ENCODE measurements at places on chromosomes 11 and 22.

GRCh38 chr11:86158704-86159580 is 85.6 kb upstream of the EED start:
- no peak for ATAC-seq

- ATAC-seq, result no peak
Measured at GRCh38 chr22:48714231-48714630, 1113.4 kb downstream of the BRD1 start.

DNA sequence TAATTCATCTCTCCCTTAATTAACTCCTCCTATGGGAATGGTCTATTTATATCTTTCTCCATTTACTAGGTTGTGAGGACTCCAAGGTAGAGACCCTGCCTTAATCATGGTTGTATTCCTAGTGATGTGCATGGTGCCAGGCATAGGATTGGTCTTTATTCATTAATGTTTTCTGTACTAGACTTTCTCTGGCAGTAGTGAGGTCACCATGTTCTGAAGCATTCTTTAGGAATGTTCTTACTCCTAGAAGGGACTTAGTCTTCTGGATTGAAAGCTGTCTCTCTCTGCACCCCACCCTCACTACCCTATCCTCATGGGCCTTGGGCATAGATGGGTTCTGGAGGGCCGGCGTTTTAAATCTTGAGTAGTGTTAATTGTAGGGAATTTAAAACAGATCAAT is 10.6 kb upstream of the INSC start:
- no peak for ATAC-seq

DNA sequence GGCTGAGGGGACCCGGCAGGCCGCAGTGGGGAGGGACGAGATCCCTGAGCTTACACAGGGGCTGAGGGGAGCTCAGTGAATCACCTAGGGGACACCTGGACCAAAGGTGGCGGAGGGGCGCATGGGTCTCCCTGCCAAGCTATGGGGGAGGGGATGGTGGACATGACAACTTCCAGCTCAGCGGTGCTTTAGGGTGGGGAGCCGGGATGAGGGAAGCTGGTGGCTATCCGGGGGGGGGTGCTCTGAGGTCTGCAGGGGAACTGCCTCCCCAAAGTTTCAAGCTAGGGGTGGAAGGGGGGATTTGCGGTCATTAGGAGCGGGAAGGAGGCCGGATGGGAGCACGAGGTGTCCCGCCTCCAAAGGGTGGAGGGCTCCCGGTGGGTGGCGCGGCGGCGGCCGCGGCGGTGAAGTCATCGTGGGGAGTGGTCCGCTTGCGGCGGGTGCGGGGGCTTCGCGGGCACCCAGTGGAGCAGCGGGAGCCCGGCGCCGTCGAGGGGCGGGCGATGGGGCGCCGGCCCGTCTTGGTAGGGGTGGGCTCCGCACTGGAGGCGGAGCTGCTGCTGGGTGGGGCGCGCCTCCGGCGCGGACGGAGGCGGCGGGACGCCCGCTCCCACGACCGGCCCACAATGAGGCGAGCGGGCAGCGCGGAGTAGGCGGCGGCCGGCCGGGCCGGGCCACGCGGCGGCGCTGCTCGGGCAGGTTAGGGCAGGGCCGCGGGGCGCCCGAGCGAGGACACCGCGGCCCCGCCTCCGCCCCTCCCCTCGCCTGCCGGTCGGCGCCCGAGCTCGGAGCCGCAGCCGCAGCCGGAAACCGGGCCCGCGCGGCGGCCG is at the start of gene MICALL1:
TSS of gene MICALL1 (plus strand) at position 764 of the 830 bp plus-strand sequence. CDS start 126 bp downstream, outside the sequence.
- peak; percentile 95 for ATAC-seq

DNA sequence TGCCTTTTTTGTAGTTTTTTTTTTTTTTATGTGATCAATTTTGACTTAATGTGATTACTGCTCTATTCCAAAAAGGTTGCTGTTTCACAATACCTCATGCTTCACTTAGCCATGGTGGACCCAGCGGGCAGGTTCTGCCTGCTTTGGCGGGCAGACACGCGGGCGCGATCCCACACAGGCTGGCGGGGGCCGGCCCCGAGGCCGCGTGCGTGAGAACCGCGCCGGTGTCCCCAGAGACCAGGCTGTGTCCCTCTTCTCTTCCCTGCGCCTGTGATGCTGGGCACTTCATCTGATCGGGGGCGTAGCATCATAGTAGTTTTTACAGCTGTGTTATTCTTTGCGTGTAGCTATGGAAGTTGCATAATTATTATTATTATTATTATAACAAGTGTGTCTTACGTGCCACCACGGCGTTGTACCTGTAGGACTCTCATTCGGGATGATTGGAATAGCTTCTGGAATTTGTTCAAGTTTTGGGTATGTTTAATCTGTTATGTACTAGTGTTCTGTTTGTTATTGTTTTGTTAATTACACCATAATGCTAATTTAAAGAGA is 12.5 kb downstream of the CCND1 start:
- ATAC-seq, result no peak

DNA sequence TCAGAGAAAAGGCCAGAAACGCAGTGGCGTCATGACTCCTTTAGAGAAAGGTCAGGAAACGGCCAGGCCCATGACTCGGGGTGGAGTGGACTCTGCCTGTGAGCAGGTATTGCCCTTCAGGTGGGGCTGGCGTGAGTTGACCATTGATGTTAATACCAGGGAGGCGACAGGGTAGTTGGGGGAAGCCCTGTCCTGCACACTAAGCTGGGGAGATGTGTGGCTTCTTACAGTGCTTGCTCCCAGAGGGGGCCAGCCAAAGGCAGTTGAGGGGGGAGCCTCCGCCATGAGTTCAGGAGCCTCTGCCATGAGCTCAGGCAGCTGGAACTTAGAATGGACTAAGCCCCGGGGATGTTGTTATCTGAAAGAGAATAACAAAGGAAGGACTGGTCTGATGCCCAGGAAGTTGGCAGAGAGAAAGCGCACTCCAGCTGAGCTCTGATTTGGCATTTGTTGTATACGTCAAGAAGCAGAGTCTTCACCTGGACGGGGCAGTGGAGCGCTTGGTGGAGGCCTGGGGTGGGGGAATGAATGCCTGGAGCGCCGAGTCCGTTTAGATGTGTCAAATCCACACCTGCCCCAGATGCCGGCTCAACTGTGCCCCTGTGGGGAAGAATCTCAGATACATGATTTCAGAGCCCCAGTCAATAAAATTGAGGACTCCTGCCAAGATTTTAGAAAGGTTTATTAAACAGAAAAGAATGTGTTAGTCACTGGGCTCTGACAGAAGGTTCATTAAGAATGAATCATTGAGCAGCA is 222.5 kb downstream of the TBC1D22A start:
- no peak for ATAC-seq

- peak; percentile 67 for ATAC-seq
Measured at GRCh38 chr11:75429902-75430713, 2.9 kb downstream of the KLHL35 start.

DNA sequence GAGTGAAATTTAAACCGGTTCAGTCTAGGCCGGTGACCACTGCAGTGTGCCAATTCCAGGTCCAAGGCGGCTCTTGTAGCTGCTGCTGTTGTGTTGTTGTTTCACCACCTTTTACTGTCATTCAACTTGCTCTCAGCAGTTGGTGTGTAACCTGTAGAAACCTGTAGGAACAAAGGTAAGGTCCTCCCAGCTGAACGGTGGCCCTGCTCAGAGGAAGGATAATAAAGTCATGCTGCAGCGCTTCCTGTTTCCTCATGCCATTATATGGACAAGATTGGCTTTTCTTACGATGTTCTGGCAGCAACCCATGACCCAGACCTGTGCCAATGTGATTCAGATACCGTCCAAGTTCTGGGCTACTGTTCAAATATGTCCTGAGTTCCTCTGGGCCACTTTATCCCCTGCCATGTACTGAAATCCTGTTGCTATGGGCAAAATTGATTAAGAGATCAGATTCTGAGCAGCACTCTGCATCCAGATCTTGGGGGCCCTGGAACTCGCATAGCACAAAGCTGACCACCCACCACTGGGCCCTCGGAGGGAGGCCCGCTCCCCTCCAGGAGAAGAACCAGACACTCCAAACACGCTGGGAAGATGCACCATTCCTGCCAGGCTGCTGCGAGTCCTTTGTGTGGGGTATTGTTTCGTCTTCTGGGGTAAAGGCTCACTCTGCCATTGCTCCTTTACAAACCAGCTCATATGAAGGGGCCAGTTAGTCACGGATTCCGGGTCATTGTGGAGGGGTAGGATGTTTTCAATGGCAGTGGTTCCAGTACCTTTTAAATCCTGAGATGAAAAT is 13.2 kb downstream of the FAM181B start:
- no peak for ATAC-seq

DNA sequence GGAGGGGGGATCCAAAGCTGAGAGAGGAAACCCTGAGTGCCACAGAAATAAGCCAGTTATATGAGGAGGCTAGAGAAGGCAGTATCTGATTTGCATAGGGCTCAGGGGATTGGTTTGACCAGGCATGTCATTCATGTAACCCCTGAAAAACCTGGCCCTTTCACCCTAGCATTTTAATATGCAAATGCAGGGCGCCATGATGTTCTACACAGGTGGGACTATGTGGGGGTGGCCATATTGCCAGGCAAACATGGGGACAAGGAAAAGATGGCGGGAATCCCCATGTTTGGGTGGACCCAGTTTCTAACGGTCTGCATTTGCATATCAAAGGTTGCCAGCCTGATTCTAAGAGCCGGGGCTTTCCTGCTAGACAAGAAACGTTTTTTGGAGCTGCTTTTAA is 27.2 kb downstream of the CSF2RB start:
- peak; percentile 83 for ATAC-seq

- ATAC-seq, result no peak
Measured at GRCh38 chr11:86570020-86570419, 102.4 kb downstream of the ME3 start.

DNA sequence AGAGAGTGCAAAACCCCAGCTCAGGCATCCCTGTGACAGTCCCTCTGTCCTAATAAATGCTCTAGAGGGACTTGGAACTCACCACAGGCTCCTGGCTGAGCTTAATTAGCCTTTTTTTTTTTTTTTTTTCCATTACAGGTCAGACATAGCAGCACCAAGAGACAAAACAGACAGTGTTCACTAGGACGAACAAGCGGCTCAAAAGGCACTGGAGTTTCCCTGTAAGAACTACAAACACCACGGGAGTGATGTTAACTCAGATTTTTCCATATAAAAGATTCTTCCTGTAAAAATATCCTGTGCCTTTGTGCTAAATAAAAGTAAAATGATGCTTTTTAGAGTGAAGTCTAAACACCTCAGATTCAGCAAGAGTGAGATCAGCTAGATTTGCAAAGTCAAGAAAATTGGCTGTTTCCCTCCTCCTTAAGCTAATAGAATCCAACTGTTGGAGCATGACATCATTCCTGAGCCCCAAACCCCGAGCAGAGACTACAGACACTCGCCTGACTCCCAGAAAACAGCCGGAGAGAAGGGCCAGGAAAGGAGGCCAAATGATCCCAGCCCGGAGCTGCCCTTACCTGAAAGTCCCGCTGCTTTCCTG is 101.0 kb upstream of the AKIP1 start:
- no peak for ATAC-seq

- no peak for ATAC-seq
Measured at GRCh38 chr22:26648528-26649388, 8.6 kb upstream of the MIAT start.
